GM10248 (cell line): ENCODE measurements at places on chromosomes 11 and 22.

DNA sequence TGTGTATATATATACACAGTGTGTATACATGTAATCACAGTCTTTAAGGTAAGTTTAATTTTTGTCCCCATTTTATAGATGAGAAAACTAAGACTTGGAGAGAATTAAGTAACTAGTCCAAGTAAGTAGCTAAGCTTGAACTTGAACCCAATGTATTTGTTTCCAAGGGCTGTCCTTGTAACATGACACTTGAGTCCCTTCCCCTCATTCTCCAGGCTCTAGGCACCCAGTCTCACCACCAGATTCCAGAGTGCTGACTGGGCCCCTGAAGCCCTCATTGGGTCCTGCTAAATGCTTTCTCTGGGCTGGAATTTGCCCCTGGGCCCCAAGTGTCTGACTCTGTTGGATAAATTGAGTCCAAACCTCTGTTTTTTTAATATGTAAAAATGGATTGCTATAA is 45.5 kb downstream of the ADM start:
- DNase-seq, result no peak

GRCh38 chr22:40712311-40712710 is 33.0 kb downstream of the MCHR1 start:
- no peak for DNase-seq

- peak; percentile 33 for DNase-seq
These were observed 420 bp upstream of the TRIM44 start for GRCh38 chr11:35662061-35662648.

GRCh38 chr11:10349806-10350205 is 44.9 kb downstream of the ADM start:
- no peak for DNase-seq

DNA sequence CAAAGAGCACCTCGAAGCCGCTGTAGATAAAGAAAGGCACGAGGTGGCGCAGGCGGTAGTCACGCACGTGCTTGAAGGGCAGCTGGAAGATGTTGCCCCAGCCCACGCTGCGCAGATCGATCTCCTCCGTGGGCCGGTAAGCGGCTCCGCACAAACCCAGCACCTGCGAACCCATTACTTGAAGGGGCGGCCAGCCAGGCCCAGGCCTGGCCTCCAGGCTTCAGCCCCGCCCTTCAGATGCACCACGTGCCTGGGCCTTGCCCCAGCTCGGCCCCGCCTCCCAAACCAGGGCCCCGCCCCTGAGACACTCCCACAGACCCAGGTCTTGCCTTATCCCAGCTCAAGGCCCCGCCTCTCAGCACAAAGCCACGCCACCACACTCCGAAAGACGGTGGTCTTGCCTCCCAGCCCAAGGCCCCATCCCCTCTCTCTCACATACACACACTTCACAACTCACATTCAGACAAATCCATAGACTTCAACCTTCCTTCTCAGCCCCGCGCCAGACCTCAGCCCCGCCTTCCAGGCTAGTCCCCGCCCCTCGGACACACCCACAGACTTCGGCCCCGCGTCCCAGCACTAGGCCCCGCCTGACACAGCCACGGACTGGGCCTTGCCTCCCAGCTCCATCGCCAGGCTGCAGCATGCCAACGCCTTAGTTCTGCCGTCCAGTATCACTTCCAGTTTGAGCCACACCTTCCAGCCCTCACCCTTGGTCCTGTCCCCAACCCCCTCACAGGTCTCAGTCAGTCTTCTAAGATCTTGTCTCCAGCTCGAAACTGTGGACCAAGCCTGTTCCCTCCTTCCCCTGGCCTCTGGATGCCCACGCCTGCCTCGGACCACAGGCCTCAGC is 7.0 kb downstream of the UNC93B1 start:
- no peak for DNase-seq

- DNase-seq, result no peak
These were observed 437 bp downstream of the KIAA0930 start for GRCh38 chr22:45240104-45240809.

DNA sequence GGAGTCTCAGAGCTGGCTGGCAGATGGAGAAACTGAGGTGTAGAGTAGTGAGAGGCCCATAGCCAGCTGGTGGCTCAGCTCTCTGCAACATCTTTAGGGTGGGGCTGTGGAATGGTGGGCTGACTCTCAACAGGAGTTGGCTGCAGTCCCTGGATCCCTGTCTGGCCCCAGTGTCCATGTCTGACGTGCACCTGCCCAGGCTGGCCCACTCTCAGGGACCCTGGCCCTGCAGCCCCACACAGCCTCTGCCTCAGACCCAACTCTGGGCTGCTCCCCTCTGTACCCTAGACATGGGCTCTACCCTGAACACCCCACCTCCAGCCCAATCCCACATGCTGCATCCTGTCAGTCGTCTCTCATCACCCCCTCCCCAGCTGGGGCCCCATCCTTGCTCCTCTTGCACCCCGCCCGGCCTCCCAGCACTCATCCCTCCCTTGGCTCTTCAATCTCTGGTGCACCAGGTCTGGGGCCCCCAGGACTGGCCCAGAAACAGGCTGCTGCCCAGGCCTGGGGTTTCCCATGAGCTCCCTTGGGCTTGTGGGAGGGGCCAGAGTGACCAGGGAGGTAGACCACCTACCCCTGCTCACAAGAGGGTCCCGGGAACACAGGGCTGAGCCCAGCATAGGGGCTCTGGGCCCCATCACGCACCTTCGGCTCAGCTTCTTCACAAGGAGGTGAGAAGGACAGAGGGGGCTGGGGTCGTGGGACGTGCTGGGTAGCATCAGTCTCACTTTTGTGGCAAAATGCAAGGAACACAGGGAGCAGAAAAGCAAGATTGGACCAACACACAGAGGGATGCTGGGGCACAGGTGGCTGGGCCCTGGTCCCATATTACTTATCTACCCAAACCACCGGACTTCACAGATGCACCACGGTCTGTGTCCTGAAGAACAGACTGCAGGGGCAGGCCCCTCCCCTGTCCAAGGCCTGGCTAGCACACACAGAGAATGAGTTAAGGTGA is 31.5 kb downstream of the ARVCF start:
- no peak for DNase-seq

GRCh38 chr11:102933627-102934026 is 21.9 kb downstream of the MMP13 start:
- DNase-seq, result no peak

GRCh38 chr11:72831521-72832300 is 17.5 kb downstream of the ATG16L2 start:
- DNase-seq, result no peak

DNA sequence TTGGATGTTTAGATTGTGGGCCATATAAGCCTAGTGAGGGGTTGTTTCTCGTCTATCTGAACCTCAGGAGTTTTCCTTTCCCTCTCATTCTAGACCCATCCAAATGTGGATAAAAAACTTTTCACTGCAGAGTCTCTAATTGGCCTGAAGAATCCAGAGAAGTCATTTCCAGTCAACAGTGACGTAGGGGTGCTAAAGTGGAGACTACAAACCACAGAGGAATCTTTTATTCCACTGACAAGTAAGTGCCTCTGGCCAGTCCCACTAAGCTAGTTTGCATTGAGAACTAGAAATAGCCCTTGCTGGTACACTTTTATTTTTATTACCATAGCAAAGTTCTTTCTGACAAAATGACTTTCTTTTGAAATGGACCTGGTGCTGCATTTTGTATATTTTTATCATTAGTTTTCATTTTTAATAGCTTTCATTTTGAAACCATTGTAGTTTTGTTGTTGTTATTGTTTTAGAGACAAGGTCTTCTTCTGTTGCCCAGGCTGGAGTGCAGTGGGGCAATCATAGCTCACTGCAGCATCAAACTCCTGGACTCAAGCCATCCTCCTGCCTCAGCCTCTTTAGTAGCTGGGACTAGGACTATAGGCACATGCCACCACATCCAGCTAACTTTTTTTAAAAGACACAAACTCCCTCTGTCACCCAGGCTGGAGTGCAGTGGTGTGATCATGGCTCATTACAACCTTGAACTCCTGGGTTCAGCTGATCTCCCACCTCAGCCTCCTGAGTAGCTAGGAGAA is 14.6 kb upstream of the PHLDB1 start:
- DNase-seq, result no peak

DNA sequence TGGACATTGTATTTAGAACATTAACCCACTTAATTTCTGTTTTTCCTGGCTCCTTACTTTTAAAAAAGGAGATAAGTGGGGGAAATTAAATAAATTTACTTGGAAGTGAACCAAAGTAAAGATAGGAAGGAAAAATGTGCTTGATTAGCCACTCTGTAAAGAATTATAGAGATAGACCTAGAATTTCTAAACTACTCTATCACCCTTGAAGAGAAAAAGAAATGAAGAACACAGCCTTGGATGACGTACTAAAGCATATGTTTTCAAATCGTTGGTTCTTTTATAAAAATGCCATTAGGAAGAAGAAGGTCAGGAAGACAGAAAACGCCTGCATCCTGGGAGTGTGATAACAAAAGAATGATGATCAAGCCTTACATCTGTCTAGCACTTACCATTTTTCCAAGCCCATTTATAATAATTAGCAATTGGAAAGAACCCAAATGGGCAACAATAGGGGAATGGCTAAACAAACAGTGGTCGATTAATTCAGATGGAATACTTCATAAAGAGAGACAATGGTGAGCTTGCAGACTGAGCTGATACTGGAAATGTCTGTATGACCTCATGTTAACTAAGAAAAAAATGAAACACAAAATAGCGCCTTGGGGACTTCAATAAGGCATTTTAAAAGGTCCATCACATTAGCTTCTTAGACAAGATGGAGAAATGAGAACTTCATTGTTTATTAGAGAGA is 81.0 kb upstream of the LRRC55 start:
- DNase-seq, result no peak

DNA sequence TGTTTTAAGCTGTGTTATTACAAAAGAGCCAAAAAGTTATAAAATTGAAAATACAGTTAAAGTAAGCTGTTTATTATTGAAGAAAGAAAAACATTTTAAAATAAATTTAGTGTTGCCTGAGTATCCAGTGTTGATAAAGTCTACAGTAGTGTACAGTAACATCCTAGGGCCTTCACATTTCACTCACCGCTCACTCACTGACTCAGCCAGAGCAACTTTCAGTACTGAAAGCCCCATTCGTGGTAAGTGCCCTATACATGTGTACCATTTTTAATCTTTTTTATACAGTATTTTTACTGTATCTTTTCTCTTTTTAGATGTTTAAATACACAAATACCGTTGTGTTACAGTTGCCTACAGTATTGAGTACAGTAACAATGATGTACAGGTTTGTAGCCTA is 35.0 kb downstream of the POLD3 start:
- no peak for DNase-seq

DNA sequence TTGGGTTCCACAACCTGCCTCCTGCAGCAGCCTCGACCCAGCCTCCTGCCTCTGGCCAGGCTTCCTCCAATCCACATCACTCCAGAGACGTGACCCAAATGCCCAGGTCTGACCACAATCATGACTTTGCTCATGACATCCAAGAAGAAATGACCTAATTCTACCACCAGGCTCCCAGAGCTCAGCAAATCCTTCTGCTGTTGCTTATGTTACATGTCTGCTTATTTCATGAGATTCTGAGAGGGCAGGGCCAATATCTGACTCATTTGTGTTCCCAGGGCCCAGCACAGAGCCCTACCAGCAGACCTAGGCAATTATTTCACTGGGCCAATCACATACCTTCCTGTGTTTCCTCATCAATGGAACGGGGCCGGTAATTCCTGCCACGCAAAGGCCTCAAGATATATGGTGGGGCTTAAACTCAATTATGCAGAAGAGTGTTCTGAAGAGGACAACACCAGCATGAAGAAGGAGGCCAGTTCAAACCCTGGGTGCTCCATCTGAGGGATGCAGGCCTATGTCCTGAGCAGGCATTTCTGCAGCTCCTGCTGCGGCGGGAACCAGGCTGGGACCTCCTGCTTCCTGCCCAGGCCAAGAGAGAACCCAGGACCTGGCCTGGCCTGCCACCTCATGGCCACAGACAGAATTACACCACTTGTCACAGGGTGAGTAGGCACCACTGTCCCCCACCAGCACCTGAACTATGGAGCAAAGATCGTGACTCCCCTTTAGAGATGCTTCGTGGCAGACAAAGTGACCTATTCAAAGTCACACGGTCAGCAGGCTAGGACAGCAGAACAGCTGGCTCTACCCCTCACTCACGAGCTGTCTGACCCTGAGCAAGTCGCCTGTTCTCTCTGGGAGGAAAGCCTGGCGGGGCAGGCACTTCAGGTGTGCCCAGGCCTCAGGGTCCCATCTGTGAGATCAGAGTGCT is 5.9 kb downstream of the CENPM start:
- peak; percentile 72 for DNase-seq

DNA sequence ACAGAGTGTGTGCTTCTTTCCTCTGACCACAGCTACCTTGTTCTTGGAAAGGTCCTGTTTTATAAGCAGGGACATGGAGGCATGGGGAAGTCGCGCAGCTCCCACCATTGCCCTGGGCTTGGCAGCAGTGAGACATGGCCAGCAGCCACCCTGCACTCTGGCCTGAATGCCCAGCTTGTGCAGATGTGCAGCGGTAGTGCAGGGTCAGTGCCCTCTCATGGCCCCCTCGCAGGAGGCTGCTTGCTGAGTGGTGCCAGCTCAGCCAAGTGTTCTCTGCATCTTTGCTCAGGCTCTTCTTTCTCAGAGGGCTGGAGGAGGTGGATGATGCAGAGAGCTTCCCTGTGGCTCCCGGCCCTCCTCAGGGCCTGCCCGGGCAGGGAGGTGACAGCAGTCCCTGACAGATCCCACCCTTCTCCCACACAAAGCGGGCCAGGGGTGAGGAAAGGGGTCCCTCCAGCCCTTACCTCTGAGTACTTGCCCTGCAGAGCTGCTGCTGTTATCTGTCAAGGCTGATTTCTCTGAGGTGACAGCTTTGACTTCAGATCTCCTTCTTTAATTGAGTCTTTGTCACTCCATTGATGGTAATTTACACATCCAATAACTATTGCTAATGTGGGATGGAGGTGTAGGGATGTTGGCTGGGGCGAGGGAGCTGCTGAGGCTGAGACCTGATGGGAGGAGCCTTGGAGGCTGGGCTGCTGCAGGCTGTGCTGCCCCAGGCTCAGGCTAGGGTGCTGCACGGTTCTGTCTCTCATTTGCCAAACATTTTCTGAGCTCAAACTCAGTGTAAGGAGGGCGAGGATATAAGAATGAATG is 47.4 kb upstream of the B3GAT1 start:
- no peak for DNase-seq

DNA sequence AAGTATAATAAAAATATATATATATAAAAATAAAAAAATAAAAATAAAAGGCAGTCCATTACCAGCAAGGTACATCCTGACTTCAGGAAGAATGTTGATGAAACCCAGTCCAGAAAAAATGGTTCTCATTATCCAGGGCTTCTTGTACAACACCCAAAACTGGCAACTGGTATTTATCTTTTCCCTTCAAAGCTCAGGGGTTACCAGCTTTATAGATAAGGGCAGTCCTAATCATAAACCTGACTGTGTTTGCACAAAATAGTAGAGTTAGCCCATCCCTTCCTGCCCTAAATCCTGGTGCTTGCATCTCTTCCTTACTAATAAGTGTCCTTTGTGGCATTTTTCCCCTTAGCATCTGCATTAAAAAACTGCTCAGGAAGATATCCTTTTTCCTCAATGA is 97.5 kb downstream of the CSTPP1 start:
- DNase-seq, result no peak

DNA sequence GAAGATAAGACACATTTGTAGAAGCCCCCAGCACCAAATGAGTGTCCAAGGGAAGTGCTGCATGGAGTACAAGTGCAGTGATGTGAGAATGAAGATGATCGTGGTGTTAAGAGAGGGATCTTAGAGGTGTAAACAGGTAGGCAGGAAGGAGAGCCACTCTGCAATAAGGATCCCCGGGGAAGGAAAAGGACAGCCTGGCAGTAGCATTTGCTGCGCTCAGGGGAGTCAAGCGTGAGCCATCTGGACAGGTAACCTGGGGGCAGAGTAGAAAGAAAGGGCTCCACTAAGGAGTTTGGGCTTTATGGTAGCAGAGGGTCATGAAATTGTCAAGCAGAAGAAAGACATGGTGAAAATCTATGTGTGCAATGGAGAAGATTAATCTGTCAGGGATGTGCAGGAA is 587.2 kb downstream of the BUD13 start:
- DNase-seq, result no peak
